ENCODE measurements at places on chromosomes 6 and 20.

DNA sequence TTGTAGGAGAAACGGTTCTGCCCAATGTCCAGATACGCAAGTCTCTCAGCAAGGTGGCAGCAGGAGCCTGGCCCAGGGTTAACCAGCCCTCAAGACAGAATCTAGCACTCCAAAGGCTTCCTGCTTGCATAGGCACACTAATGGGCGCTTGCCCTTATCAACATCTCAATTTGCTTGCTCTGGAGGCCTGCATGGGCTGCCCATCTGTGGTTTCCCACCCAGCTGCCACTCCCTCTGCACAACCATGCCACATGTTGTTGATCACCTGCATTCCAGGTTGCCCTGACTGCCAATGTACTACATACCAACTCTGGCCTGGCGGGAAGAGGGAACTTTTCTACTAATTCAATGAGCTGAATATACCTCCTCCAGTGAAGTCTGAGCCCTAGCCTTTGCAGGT lies 74.6 kb downstream of the ATG5 start:
- H3K36me3 ChIP-seq: peaks cover 31% of the 10 kb centered on the region
- no peaks in the 10 kb centered on the region for H3K27me3 ChIP-seq
- no peak for DNase-seq
- H3K4me1 ChIP-seq: peaks cover 27% of the 10 kb centered on the region
- H3K4me3 ChIP-seq: no peak overlapping the region

DNA sequence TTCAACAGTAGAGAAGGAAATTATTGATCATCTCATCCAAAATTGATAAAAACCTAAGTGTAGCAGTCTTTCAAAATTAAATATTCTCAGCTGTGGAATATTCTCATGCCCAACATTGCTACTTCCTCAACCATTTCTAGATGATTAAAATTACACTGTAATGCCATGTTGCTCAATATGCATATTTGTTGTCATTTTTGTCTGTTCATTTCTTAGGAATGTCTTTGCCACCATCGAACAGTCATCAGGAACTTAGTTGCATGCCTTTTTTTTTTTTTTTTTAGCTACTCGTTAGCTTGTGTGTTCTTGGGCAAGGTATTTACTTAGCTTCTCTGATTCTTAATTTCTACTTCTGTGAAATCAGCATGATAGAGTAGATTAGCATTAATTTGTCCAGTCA lies 188.6 kb downstream of the DTNBP1 start:
- peaks cover 51% of the 10 kb centered on the region for H3K36me3 ChIP-seq
- no peak for DNase-seq
- peaks cover 54% of the 10 kb centered on the region for H3K4me1 ChIP-seq
- no peak overlapping the region for H3K4me3 ChIP-seq
- H3K27me3 ChIP-seq: no peaks in the 10 kb centered on the region

DNA sequence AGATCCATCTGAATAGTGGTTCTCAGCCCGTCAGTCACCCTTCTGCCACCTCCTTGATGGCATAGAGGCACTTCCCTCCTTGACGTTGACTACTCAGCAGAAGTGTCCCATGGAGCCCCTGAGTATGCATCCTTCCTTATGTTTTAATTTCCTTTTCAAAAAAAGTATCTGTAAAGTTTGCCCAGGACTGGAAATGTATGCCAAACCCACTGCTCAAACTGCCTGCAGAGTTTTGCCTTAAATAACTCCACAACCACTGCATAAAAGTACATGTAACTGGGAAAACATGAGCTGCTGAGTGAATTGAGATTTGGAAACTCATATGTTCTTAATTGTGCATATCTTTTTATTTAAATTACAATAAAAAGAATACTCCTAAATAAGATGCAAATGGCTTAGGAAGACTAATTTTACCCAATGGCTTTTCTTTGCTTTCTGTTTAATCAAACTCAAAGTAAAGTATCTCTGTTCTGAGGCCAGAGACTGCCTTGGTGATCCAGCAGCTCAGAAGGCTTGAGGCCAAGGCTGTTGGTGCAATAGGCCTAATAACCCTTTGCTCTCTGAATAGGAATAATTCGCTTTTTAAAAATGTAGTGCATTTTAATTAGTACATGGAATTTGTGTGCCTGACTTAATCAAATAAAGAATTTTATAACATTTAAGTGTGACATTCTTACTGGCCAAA lies 90.4 kb downstream of the FNDC1 start:
- H3K27ac ChIP-seq: no peak overlapping the region
- H3K27me3 ChIP-seq: peaks cover 11% of the 10 kb centered on the region
- no peaks in the 10 kb centered on the region for H3K4me1 ChIP-seq
- H3K36me3 ChIP-seq: no peaks in the 10 kb centered on the region

- peaks cover 5% of the 10 kb centered on the region for H3K4me1 ChIP-seq
- no peaks in the 10 kb centered on the region for H3K27me3 ChIP-seq
- no peak overlapping the region for H3K27ac ChIP-seq
- DNase-seq: no peak
These were observed 90.8 kb downstream of the ZNF217 start for GRCh38 chr20:53502820-53503219.

DNA sequence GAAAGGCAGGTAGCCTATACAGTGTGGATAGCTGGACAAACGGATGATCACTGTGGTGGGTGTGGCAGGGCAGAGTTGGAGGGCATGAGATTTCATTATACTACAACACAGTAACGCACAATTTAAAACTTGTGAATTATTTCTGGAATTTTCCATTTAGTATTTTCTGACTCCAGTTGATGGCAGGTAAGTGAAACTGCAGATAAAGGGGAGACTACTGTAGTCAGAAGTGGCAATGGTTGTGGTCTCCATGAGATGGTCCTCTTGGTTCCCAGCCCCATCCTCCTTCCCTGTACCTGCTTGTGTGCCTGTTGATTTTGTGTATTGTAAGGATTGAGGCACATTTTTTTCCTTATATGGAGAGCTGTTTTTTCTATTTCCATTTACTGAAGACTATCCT lies 22.5 kb upstream of the SCAF8 start:
- no peaks in the 10 kb centered on the region for H3K4me1 ChIP-seq
- peaks cover 7% of the 10 kb centered on the region for H3K27me3 ChIP-seq

- no peak for DNase-seq
- no peak overlapping the region for H3K27ac ChIP-seq
- no peak overlapping the region for H3K4me3 ChIP-seq
These were observed 67.6 kb downstream of the B4GALT5 start for GRCh38 chr20:49646126-49646525.

DNA sequence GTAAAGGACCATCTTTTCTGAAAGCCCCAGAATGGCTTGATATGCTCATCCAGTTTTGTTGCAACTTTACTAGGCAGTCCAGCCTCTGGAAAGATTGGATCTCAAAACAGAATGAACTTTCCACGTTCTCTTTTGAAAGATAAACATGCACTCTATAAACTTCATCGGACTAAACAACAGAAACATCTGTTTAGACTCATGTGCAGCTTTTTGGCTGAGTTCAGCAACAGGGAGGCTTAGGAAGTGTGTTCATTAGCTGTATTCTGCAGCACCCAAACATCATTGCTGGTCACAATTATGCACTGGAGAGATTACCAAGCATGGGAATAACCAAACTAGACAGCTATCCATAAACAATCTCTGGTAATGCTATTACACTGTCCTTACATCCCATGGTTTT lies 180.5 kb downstream of the TENT5A start:
- no peaks in the 10 kb centered on the region for H3K27me3 ChIP-seq
- no peak for DNase-seq
- H3K4me3 ChIP-seq: no peak overlapping the region
- H3K27ac ChIP-seq: no peak overlapping the region
- H3K36me3 ChIP-seq: no peaks in the 10 kb centered on the region
- H3K4me1 ChIP-seq: no peaks in the 10 kb centered on the region
